CD4-positive, alpha-beta T cell treated with Interferon alpha-2 for 1 hour (primary cell): ENCODE measurements at places on chromosomes 3 and 15.

DNA sequence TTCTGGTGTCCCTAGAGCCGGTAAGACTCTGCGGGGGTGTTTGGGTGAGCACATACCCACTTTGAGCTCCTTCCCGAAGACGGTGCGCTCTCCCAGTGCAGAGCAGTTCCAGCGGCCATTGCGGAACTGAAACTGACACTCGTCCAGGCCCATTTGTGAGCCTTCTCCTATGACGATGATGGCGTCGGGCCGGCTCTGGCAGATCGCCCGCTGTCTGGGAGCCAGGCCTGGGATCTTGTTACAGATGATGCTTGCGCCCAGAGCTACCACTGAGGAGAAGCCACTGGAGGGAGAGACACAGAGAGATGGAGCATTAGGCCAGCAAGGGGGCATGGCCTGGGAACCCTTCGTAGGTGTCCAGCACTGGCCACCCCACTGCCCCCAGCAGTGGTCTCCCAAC lies 5.0 kb downstream of the WNT7A start:
- DNase-seq = no peak

- no peak for DNase-seq
These were observed 506.7 kb upstream of the SGO1 start for GRCh38 chr3:20692675-20693074.

GRCh38 chr3:36514171-36514570 lies 133.9 kb downstream of the STAC start:
- DNase-seq = no peak

DNA sequence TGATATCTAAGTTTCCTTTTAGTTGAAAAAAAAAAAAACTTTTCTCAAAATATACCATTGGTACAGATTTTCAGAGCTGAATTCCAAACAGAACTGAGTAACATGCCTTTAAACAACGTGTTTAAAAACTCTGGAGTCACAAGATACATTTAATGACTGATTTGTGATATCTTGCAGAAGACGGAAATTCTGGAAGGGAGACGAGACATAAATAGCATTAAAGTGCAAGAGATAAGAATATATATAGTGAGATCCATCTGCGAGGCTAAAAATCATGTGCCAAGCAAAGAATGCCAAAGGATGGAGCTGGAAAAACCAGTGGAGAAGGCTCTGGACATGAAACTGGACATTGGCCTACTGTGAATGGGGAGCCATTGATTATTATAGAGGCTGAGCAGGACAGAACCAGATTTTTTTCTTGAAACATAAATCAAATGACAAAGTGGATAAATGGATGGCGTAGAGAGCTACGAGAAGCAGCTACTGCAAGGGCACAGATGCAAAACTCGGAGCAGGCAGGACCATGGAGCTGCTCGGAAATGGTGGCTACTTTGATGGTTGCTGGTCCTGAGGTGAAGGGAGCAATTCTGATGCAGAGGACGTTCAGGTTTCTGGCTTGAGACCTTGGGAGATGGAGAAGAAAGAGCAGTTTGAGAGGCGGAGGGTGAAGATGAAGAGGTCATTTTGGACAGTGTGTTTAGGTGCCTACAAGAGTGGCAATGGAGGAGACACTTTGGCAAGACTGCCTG lies 88.8 kb downstream of the CPN2 start:
- DNase-seq = no peak

DNA sequence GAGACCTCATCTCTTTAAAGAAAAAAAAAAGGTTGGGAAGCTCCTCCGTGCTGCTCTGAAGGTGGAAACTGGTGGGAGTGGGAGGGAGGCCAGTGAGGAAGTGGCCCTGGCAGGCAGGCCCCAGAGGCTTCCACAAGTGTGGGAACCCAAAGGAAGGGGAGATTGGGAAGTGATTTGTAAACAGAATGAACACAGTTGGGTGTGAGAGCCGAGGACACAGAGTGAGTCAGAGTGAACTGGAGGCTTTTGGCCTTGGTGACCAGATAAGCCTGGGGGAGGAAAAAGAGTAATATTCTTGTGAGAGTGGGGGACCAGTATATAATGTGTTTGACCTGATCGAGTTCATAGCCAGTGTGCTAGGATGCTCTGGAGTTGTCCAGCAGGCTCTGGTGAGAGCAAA lies 23.0 kb downstream of the MKRN2 start:
- DNase-seq = no peak

- no peak for DNase-seq
These were observed 277.1 kb downstream of the EDEM1 start for GRCh38 chr3:5464649-5465048.

DNA sequence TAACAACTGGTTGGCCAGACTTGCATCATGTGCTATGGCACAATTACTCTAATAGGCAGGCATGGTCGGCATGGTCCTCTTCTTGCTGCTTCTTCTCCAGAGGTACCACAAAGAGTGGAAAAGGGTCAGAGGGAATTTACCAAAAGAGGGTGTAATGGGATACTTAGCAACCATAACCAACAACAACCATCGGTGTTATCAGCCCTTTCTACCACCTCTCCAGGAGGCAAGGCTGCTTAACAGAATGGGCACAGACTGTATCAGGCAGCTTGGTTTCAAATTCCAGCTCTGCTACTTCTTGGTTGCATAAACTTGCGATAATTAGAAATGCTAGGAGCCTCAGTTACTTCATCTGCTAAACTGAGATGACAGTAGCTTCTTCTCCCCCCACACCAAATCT lies 284.6 kb upstream of the CRBN start:
- DNase-seq = no peak

- DNase-seq = no peak
These were observed 121.2 kb downstream of the TLE3 start for GRCh38 chr15:69976366-69976994.

DNA sequence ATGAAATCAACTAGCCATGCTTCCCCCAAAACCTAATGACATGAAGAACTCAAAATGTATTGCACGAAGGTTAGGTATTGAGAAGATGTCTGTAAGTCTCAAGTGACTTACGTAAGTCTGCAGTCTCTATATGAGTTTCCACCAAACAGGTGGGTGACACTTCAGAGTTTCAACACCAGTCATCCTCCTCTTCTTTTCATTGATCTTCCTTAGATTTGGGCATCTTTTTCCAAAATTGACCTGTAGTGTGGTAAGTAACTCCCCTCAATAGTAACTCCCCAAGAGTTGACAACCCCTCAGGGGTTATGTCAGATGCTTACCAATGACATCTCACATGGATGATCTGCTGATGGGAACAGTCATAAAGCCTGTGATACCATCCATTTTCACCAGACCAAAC lies 46.1 kb downstream of the GPR176 start:
- DNase-seq = no peak

GRCh38 chr15:68815598-68815997 lies 5.1 kb downstream of the ANP32A start:
- peak; percentile 33 for DNase-seq

DNA sequence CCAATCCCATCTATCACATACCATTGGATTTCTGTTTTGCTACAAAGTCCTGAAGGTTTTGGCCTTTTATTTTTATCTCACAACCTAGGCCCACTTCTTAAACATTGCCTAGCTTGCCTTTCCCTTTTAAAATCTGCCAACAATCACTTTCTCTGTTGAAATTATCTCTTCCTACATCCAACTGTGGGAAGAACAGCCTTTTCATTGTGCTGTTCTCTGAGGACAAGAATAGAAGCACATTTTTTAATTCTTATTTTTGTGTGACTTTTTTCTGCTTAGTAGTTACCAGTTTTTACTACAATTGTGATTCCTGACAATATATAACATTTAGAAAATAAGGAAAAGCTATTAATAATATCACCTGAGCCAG lies 159.2 kb downstream of the CNTN6 start:
- no peak for DNase-seq

GRCh38 chr15:38378161-38378560 lies 75.8 kb upstream of the FAM98B start:
- no peak for DNase-seq

DNA sequence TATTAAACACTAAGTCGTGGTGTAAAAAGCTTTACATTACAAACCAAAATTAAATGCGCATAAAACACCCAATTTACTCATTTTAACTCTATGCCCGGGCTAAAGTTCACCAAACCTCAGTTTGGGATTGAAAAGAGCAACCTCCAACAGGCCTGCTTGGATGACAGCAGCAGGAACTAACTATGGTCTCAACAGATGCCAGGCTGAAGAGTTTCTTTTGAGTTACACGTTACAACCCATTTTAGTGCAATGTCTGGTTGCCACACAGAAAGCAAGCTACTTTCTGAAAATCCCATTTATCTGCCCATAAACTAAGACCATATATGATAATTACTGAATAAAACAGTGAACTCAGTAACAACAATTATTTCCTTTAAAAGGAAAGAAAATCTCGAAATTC lies 2.2 kb downstream of the SATB1 start:
- no peak for DNase-seq

- peak; percentile 76 for DNase-seq
These were observed 611 bp upstream of the BNIP2 start for GRCh38 chr15:59689626-59690236.

DNA sequence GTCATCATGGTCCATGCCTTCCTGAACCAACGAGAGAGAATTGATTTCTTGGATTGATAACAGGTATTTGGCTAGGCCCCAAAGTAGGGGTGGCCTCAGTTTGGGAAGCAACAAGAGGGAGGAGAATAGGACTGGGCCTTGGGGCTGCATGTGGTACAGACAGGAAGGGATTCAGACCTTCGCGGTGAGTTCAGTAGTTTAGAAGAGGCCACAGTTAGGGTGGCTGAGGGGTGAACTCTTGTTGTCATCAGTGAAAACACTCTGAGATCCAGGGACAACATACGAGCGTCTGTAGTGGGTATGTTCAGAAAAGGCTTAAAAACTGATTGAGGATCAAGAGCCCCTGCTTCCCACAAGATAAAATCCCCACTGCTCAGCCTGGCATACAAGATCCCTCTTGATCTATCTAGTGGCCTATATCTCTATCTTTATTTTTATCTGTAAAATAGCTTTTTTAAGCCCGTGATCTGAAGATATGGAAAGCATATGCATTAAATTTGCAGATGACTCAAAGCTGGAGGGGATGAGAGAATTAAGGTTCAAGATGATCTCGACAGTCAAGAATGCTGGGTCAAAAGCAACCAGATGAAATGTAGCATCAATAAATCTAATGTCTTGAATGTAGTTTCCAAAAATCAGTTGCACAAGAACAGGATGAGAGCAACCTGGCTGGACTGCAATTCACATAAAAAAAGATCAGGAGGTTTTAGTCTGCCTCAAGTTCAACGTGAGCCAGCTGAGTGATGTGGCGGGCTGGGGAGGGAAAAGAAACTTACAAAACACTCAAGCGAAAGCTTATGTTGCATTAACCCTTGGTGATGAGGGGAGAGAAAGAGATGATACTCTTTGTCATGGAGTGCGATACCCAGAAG lies 221.1 kb upstream of the TLE3 start:
- DNase-seq = no peak

DNA sequence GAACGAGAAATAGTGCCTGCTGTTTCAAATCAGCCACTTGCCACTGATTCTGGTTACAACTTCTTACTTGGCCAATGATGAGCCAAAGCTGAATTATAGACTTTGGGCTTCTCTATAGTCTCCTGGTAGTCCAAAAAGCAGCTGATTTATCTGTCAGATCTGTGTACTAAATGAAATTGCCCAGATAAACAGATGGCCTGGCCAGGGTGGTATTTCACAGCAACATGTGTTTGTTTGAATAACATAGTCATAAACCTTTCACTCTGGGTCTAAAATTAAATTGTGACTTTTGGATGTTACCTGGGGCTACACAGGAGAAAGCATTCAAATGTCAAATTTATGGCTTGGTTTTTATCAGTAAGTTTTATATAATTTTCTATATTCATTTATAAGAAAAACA lies 147.0 kb downstream of the NECTIN3 start:
- no peak for DNase-seq

GRCh38 chr15:62348623-62349022 lies 183.5 kb upstream of the C2CD4B start:
- no peak for DNase-seq

DNA sequence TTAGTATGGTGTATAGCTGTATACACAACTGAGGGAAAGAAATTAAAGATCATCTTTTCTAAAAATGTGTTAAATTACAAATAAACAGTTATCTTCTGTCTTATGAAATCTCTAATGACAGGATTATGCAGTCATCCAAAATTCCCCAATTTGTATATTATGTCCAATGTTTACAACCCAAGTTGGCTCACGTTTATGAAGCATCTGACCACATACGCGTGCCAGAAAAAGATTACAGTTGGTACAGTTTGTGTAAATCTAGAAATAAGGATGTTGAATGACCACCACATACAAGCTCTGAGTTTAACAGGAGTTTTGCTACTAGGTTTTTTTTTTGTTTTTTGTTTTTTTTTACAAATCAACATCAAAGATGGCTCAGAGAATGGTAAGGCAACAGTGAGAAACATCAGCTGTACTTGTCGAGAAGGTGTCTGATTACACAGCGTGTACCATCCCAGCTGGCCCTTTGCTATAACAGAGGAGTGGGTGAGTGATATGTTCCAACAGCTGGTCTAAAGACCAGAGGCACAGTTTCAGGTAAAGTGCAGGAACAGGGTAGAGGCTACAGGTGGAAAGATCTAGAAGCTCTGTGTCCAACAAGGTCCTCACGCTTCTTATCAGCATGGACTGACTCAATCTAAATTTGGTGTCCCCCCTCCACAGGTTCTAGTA lies 47.1 kb downstream of the USF3 start:
- no peak for DNase-seq
